ENCODE measurements at places on chromosomes 11 and 22. TPM values are rescaled to one million over a fixed set of nuclear protein-coding genes. Genes with fewer than 3 reads are reported as not detected.

The DBX1 gene
- total RNA-seq = not detected

The IL17REL gene
- not detected for total RNA-seq

The IGF2 gene
- total RNA-seq = 362 TPM

The SLC22A8 gene
- total RNA-seq = not detected

The MS4A15 gene
- not detected for total RNA-seq

The DDTL gene
- 3.0 TPM for total RNA-seq

The OR10D3 gene
- total RNA-seq = not detected

The CRYBA4 gene
- total RNA-seq = not detected

The NADSYN1 gene
- total RNA-seq = 47.8 TPM

The OR2AG2 gene
- 0.26 TPM for total RNA-seq

The NPAS4 gene
- 1.6 TPM for total RNA-seq

The CACNA1I gene
- total RNA-seq = 0.11 TPM

The CDC42EP2 gene
- total RNA-seq = 17.6 TPM

The RPL27A gene
- total RNA-seq = 674 TPM

The HBE1 gene
- 3.0 TPM for total RNA-seq

The C11orf58 gene
- 217 TPM for total RNA-seq

The MS4A4E gene
- 0.90 TPM for total RNA-seq

The OR51B2 gene
- total RNA-seq = 1.7 TPM

The CHKB gene
- 28.0 TPM for total RNA-seq

The ARHGAP8 gene
- 2.4 TPM for total RNA-seq

The RIC3 gene
- total RNA-seq = 7.2 TPM

The PATE1 gene
- total RNA-seq = not detected

The CRACR2B gene
- total RNA-seq = 5.9 TPM

The SYT7 gene
- 1.1 TPM for total RNA-seq

The DKK3 gene
- total RNA-seq = 173 TPM

The SLC5A12 gene
- 0.37 TPM for total RNA-seq

The SF3A1 gene
- 27.5 TPM for total RNA-seq

The HORMAD2 gene
- not detected for total RNA-seq

The TMEM132A gene
- 14.0 TPM for total RNA-seq

The PHETA2 gene
- 26.0 TPM for total RNA-seq

The B3GAT1 gene
- total RNA-seq = 0.32 TPM

The MB gene
- 12.5 TPM for total RNA-seq

The TRIM77 gene
- not detected for total RNA-seq

The SHISAL1 gene
- 5.1 TPM for total RNA-seq

The DRD4 gene
- total RNA-seq = not detected

The C11orf52 gene
- total RNA-seq = 2.7 TPM

The SNX32 gene
- total RNA-seq = 0.85 TPM

The PLAAT2 gene
- total RNA-seq = not detected

The BACE1 gene
- total RNA-seq = 19.1 TPM

The KDM4D gene
- 1.2 TPM for total RNA-seq

The COX8A gene
- 255 TPM for total RNA-seq

The A4GALT gene
- total RNA-seq = 10.7 TPM

The ANAPC15 gene
- total RNA-seq = 7.7 TPM

The MS4A1 gene
- 1.2 TPM for total RNA-seq

The LRP4 gene
- total RNA-seq = 8.1 TPM

The MAP4K2 gene
- total RNA-seq = 11.7 TPM

The TNNI2 gene
- 32.6 TPM for total RNA-seq

The RTCB gene
- 69.5 TPM for total RNA-seq

The BATF2 gene
- total RNA-seq = 0.85 TPM

The PANX3 gene
- not detected for total RNA-seq

Data from urinary bladder (tissue), 4 donors.